ENCODE measurements at places on chromosomes 11 and 22.

GRCh38 chr11:118438314-118438931, 2.1 kb downstream of the KMT2A start:
- no peak for DNase-seq

- no peak for DNase-seq
These were observed 114.5 kb upstream of the TTC12 start for GRCh38 chr11:113199866-113200265.

DNA sequence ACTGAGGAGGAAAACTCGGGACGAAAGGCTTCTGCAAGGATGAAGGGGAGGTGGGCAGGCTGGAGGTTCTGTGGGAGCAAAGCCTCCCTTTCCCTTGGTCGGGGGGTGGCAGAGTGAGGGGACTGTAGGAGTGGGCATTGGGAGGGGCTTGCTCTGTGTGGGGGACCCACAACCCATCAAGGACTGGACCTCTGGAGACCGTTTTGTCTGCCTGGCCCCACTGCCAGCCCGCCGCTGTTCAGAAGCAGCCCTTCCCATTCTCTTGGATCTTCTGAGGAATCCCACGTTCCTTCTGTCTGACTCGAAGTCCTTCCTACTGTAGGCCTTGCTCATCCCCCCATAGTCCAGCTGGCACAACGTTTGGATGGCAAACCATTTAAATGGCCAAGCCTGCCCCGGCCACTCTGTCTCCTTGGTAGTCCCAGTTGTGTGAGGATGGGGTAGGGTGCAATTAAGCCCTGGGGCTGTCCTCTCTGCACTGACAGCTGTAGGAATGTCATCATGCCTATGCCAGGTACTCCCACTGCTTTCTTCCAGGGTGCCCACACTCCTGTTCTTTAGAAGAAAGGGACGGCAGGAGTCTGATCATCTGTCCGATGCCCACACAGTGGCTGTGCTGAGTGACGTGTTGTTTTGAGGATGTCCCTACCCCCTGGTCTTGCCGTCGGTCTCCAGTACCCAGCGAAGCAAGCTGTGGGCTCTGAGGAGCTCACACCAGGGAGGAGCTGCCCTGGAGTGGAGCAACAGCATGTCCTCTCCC, 17.0 kb upstream of the NECTIN1 start:
- DNase-seq: no peak

DNA sequence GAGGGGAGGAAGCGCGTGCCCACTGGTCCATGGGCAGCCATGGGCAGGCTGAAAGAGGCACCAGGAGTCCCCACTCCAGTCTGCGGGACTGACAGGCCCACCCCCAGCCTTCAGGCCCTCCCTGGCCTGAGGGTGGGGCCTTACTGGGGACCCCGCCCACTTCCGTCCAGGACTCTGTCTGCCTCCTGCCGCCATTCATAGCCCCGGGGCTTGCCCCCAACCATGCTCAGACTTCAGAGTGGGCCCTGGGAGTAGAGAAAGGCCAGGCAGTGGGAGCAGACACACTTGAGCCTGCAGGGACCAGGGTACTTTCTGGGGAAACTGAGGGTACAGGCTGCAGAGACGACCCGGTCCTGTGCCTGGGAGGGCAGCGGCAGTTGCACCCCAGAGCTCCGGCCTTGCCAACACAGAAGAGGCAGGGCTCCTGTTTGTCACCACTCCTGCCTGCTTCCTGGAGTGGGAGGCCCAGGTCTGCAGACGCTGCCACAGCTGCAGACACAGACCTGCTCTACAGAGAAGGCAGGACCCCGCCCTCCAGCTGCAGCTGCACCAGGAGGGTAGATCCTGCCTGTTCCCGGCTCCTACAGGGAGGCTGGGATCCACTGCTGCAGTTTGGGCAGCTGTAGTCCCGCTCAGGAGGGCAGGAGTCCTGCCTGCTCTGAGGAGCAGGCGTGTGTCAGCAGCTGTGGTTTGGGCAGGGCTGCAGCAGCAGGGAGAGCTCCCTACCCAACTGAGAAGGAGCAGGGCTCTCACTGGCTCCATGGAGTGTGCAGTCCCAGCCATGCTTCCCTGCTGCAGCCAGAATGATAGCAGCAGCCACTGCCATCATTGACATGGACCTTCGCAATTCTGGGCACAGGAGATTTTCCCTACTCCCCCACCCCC, 387.9 kb upstream of the ANO3 start:
- DNase-seq: no peak

DNA sequence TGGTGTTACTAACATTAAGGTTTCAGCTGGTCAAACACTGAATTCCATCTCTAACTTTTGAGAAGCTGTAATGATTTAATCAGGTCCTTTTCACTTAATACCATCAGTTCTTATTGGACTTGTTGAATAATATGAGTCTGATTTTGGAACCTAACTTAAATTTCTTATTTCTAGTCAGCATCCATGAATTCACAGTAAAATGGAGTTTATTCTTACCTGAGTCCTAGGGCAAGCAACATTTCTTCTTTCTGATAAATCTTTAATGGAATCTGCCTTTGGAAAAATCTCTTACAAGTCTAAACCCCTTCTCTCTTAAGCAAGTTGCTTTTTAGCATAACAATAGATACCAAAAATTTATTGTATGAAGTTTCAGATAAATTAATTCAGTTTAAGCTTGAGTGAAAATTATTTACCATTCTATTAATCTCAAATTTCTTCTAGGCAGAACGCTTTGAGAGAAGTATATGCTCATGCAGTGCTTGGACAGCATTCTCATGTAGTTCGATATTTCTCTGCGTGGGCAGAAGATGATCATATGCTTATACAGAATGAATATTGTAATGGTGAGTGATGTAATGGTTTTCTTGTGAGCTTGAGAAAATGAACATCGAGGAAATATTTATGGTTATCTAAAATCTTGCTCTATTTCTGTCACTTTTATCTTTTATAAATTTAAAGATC, 3.4 kb downstream of the WEE1 start:
- DNase-seq: no peak

DNA sequence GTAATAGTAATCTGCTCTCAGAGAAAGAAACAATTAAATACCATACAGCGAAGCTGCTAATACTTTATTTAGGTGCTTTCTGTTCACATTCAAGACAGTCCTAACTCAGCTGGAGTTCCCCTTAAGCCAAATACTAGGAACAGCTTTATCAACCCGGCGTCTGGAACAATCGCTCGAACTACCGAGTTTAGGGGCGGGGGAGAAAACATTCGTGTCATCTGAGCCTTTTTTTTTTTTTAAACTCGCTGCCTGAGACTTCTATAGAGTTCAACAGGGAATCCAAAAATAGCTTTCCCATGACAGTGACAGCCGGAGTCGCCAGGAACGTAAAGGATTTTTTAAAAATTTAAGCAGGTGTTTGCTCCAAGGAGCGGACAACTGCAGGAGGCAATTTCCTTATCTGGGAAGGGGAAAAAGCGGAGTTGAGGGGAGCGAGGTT, 852 bp downstream of the TRAF6 start:
- DNase-seq: no peak

Data from kidney (tissue), 22 donors.